ENCODE measurements at places on chromosomes 12 and 14.

GRCh38 chr12:90013409-90013808, 304.8 kb upstream of the ATP2B1 start:
- no peak for DNase-seq

- no peak for DNase-seq
Measured at GRCh38 chr14:99466758-99467157, 13.9 kb downstream of the SETD3 start.

DNA sequence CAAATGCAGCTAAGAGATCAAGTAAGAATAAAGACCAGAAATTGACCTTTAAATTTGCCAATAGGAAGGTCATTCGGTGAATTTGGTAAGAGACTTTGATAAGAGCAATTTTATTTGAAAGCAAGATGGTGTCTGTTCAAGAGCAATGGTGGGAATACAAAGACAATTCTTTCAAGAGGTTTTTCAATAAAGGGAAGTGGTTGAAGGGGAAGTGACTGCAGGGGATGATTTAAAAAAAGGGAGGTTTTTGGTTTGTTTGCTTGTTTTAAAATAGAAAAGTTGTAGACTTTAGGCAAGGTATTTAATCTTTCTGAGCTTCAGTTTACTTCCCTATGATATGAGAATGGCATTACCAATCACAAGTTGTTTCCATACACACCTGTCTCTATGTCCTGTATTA, 4.3 kb upstream of the APPL2 start:
- no peak for DNase-seq

DNA sequence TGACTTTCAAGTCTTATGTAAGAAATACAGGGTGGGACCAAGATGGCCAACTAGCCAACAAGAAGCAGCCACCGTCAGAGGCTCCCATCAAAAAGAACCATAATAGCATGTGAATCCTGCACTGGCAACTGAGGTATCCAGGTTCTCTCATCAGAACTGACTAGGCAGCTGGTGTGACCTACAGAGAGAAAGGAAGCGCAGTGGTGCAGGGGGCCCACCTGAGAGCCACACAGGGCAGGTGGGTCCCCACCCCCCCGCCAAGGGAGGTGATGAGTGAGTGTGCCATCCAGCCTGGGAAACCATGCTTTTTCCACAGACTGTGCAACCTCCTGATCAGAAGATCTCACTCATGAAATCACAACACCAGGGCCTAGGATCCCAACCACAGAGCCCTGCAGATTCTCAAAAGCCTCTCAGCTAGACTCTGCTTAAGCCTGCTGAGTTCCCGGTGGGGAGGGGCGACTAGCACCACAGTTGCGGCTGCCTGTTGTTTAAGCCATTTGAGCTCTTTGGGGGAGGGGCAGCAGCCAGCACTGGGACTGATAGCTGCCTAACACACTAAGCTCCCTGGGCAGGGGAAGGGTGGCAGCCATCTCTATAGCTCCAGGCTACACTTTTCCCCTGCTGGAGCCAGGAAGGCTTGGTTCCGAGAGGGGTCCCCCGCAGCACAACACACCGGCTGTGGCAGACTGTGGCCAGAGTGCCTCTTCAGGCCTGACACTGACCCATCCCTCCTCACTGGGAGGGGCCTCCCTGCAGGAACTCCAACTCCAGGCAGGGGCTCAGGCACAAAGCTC, 75.3 kb downstream of the GARIN6 start:
- no peak for DNase-seq

- DNase-seq, result no peak
Measured at GRCh38 chr12:23352670-23353069, 596.8 kb downstream of the SOX5 start.

GRCh38 chr12:109452489-109452888, 24.6 kb downstream of the KCTD10 start:
- no peak for DNase-seq

DNA sequence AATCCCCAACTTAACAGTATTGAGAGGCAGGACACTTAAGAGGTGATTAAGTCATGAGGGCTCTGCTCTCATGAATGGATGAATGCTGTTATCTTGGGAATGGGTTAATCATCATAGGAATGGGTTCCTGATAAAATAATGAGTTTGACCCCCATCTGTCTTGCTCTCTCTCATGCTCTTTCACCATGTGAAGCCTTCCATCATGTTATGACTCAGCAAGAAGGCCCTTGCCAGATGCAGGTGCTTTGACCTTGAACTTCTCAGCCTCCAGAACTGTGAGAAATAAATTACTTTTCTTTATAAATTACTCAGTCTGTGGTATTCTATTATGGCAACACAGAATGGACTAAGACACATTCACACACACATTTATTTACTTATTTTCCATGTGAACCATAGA, 89.0 kb upstream of the PPM1H start:
- no peak for DNase-seq

GRCh38 chr12:93115646-93116045, 186.6 kb upstream of the EEA1 start:
- DNase-seq, result no peak

DNA sequence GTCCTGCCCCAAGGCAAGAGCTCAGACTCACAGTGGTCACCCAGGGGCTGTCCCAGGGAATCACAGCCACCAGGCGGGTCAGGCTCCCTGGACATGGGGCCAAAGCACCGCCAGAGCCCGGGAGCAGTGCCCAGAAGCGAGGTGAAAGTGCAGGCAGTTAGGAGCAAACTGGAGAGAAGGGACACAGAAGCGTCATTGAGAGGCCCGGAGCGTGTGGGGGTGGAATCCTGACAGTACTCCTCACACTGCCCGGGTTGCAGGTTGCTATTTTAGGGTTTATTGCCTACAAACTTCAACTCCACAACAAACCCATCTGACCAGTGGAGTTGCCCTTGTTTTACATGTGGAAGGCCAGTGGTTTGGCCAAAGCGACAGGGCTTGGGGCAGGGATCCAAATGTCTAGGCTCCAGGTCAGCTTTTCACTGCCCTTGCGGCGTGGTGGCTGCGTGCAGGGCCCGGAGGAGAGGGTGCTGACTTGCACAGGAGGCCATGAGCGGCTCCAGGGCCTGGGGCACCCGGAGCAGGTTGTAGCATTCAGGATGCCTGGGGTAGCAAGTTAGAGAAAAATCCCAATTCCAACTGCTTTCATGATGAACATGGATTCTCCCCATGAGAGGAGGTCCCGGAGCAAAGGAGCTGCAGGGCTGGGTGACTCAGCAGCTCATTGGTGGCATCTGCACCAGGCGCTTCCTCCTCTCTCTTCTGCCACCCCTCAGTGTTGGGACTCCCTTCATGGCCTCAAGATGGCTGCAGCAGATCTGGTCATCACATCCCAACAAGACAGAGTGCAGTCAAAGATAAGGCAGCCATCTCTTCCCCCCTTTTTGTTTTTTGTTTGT, 112.3 kb upstream of the NCOR2 start:
- DNase-seq, result no peak

- DNase-seq, result no peak
Measured at GRCh38 chr14:52944254-52944653, 6.6 kb downstream of the FERMT2 start.

DNA sequence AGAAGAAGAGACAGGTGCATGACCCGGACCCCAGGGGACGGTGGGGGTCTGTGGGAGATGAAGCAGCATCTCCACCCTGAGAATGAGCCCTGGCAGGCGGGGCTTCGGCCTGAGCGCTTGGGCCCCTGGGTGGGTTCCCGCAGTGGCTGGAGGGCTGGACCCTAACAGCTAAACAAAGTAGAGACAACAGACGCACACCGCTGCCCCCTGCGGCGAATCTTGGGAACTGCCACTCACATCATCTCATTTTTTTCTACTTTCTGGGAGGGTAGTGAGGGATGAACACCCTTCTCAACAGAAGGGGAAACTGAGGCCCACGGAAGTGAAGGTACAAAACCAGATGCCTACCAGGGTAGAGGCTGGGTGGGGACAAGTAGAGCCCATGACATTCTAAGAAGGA, 104.7 kb downstream of the RFLNA start:
- no peak for DNase-seq
